ENCODE measurements at places on chromosomes 16 and 17. TPM values are rescaled to one million over a fixed set of nuclear protein-coding genes. Genes with fewer than 3 reads are reported as not detected.

Gene ERAL1
- 23.1 TPM for total RNA-seq

- DNase-seq = no peak
- H3K4me3 ChIP-seq = no peak overlapping the region
- H3K27ac ChIP-seq = no peak overlapping the region
- H3K4me1 ChIP-seq = no peaks in the 10 kb centered on the region
- H3K36me3 ChIP-seq = no peaks in the 10 kb centered on the region
These were observed 112.6 kb downstream of the IRF8 start for GRCh38 chr16:86011532-86011931.

DNA sequence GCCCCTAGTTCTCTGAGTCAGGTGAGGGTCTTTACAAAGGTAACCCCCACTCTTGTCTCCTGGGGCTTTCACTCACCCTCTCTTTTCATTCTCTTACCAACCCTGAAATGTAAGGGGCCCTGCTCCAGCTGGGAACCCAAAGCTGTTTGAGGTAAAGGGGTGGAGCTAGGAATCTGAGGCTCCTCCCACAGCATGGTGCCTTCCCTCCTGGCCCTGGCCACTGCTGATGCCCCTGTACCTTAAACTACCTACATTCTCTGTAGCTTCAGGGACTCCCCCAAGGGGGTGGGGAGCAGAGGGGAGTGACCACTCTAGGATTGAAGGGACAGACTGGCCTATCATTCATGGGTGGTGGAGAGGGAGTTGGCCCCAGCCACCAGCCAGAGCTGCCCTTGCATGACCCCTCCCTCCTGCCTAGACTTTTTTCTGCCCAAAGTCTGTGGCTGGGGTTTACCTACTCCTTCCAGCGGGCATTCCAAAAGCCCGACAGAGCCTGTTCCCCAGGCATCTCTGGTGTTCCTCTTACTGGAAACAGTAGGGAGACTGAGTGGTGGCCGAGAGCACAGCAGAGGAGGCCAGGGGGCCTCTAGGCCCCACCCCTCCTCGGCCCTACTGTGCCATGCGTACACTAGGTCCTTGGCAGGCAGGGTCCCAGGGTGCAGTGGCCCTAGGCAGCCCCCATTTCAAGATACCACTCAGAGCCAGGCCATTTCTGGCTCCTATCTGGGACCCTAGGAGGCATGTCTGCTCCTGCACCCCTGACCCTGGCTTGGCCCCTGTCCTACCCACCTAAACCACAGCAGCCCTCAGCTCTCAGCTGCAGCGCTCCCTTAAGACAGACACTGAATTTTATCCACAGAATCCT lies 9.5 kb downstream of the DOK4 start:
- no peaks in the 10 kb centered on the region for H3K4me1 ChIP-seq
- no peaks in the 10 kb centered on the region for H3K27me3 ChIP-seq
- H3K36me3 ChIP-seq = peaks cover 19% of the 10 kb centered on the region
- H3K27ac ChIP-seq = no peak overlapping the region
- no peak overlapping the region for H3K4me3 ChIP-seq

GRCh38 chr16:78004517-78004916 lies 17.8 kb upstream of the CLEC3A start:
- H3K27me3 ChIP-seq = no peaks in the 10 kb centered on the region
- no peak overlapping the region for H3K27ac ChIP-seq
- DNase-seq = no peak

- no peak for DNase-seq
- no peaks in the 10 kb centered on the region for H3K36me3 ChIP-seq
- no peak overlapping the region for H3K4me3 ChIP-seq
- H3K4me1 ChIP-seq = no peaks in the 10 kb centered on the region
- H3K27ac ChIP-seq = no peak overlapping the region
These were observed 197.1 kb upstream of the PSMD7 start for GRCh38 chr16:74099530-74099929.

DNA sequence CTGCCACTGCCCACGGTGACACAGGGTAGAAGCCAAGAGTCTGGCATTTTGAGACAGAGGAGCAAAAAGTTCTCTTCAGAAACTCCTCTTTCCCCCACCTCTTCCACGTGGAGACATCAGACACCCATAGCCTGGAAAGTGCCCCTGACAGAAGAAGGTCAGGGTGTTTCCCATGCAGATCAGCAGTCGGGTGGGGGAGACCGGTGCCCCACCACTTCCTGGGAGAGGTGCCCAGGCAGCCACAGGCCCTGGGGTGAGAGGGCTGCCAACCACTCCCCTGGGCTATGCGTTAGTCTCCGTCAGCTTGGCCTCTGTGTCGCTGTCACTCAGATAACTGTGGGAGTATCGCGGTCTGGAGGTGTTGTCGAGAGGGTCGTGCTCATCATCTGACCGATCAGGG lies 31.5 kb downstream of the PIPOX start:
- H3K4me3 ChIP-seq = no peak overlapping the region
- no peaks in the 10 kb centered on the region for H3K4me1 ChIP-seq
- H3K36me3 ChIP-seq = no peaks in the 10 kb centered on the region
- H3K27ac ChIP-seq = no peak overlapping the region
- no peaks in the 10 kb centered on the region for H3K27me3 ChIP-seq

GRCh38 chr16:21274172-21274726 lies 3.8 kb downstream of the CRYM start:
- H3K4me3 ChIP-seq = no peak overlapping the region
- H3K4me1 ChIP-seq = no peaks in the 10 kb centered on the region
- no peaks in the 10 kb centered on the region for H3K36me3 ChIP-seq
- H3K27ac ChIP-seq = no peak overlapping the region
- H3K27me3 ChIP-seq = no peaks in the 10 kb centered on the region

- H3K27ac ChIP-seq = no peak overlapping the region
- H3K27me3 ChIP-seq = no peaks in the 10 kb centered on the region
- no peak for DNase-seq
- H3K36me3 ChIP-seq = no peaks in the 10 kb centered on the region
- peaks cover 34% of the 10 kb centered on the region for H3K4me1 ChIP-seq
- no peak overlapping the region for H3K4me3 ChIP-seq
These were observed 246.9 kb upstream of the GSE1 start for GRCh38 chr16:85366031-85366763.

Data from thyroid gland (tissue), 4 donors.